ENCODE measurements at places on chromosomes 5 and 9. TPM values are rescaled to one million over a fixed set of nuclear protein-coding genes. Genes with fewer than 3 reads are reported as not detected.

Gene ADAMTSL2
- not detected for total RNA-seq

Gene PCDHB4
- not detected for total RNA-seq

Gene TOR2A
- total RNA-seq: 26.8 TPM

Gene FOXD4L5
- 0.23 TPM for total RNA-seq

Gene CCDC183
- 0.91 TPM for total RNA-seq

Gene PCDHB7
- total RNA-seq: not detected

DNA sequence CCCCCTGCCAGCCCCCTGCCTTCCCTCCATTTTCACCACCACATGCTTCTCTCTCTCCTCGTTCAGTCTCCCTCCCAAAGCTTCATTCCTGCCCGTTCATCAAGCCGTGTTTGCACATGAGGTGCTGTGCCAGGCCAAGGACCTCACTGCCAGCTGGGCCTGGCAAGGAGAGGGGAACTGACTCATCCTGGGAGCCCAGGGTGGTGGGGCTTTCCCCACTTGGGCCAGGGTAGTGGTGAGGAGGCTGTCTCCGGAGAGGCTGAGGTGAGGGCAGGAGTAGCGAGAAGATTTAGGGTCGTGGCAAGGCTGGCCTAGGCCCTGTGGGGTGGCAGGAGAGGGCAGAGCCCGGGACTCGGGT is 30.4 kb upstream of the NOTCH1 start:
- no peak for DNase-seq
- H3K27ac ChIP-seq: peak overlapping the region; percentile 6
- peaks cover 17% of the 10 kb centered on the region for H3K4me1 ChIP-seq
- no peaks in the 10 kb centered on the region for H3K36me3 ChIP-seq

DNA sequence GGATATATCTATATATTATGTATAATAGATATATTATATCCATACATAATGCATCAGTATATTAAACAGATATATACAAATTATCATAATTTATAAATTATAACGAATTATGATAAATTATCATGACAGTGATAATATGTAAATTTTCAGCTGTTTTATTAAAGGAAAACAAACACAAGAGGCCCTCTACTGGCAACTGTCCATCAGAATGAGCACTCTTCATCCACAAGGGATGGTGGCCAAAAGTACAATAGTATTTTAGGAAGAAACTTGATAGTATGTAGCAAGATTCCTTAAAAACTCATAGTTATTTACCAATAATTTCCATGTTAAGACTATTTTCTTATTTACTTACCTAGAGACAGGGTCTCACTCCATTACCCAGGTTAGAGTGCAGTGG is 113.3 kb upstream of the LPAR1 start:
- no peak for DNase-seq
- H3K4me3 ChIP-seq: no peak overlapping the region
- no peaks in the 10 kb centered on the region for H3K4me1 ChIP-seq
- no peaks in the 10 kb centered on the region for H3K27me3 ChIP-seq

DNA sequence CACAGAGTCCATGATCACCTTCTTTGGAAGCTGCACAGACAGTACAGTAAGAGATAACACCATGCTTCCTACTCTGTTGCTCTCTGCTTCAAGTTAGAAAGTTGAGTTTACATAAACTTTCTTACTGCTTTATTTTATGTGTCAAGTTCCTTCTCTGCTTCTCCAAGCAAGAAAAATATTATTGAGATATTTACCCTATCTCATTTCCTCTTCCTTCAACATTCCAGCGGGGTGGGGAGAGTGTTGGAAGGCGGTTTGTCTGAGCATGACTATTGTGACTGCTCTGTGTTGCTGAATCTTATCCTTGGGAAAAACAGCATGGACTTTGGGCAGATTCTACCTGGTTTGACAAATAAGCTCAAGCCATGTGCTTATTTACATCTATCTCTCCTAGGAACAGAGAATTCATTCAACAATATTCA is 66.9 kb upstream of the EPB41L4A start:
- H3K27me3 ChIP-seq: peaks cover 2% of the 10 kb centered on the region
- no peaks in the 10 kb centered on the region for H3K4me1 ChIP-seq
- no peaks in the 10 kb centered on the region for H3K36me3 ChIP-seq
- no peak for DNase-seq
- no peak overlapping the region for H3K27ac ChIP-seq

DNA sequence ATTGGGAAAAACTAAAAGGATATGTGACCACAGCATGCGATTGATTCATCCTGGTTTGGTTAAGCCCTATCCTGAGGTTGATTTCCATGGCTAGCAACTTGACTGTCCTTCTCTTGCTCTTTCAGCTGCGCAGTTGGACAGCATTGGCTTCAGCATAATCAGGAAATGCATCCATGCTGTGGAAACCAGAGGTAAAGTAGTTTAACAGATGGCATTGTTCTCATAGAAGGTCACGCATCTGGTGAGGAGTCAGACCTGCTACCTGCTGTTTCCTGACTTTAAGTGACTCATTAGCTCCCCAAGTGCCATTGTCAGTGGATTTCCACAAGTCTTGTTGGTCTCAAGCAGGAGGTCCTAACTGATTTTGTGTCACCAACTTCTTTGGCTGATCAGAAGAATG is 266.9 kb downstream of the ARHGAP26 start:
- peaks cover 29% of the 10 kb centered on the region for H3K4me1 ChIP-seq
- no peak overlapping the region for H3K4me3 ChIP-seq
- H3K27me3 ChIP-seq: no peaks in the 10 kb centered on the region
- DNase-seq: no peak
- H3K36me3 ChIP-seq: peaks cover 34% of the 10 kb centered on the region

DNA sequence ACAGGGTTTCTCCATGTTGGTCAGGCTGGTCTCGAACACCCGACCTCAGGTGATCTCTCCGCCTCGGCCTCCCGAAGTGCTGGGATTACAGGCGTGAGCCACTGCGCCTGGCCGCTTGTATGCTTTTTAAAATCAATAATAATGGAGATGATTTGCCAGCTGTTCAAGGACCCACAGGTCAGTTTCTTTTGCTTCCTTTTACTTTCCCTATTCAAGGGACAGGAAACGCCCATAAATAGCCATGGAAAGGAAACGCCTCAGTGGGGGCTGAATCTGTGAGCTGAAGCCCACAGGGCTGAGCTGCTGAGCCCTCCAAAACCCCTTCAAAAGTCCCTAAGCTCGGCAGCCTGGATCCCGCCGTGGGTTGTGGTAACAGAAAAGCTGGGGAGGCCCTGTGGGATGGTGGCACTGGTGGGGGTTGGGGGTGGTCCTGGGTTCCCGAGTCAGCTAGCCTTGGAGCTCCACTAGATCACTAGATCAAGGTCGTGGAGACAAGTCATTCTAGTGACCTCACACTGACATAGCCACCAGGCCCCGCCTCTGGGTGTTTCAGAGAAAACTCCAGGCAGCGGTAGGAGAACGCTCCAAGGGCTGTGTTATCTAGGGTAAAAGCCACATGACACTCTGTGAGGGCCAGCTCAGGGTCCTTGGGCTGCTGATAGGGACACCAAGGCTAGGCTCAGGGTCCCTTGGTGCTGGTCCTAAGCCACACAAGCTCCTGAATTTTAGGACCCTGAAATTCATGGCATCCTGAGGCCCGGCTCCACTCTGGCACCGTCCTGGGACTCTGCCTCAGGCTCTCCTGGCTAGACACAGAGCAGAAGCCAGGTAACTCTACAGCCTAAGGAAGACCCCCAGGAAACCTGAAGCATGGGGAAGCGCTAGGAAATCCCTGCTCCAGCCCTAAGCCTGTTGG is 18.0 kb upstream of the DUSP1 start:
- no peak overlapping the region for H3K4me3 ChIP-seq
- no peaks in the 10 kb centered on the region for H3K4me1 ChIP-seq
- no peaks in the 10 kb centered on the region for H3K36me3 ChIP-seq
- H3K27me3 ChIP-seq: no peaks in the 10 kb centered on the region
- H3K27ac ChIP-seq: no peak overlapping the region
- no peak for DNase-seq

DNA sequence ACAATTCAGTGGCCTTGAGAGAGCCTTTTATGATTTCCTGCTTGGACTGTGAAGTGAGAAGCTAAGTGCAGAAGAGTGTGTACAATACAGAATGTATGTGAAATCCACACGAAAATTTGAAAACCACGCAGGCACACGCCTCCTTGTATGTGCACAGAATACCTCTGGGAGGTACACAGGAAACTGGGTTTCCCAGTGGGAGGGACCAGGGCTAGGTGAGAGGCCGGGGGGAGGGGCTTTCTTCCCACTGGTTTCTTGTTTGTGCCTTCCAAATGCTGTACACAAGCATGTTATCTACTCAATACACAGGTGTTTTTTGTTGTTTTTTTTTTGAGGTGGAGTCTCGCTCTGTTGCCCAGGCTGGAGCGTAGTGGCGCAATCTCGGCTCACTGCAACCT is 16.1 kb downstream of the C9orf50 start:
- DNase-seq: no peak
- H3K36me3 ChIP-seq: no peaks in the 10 kb centered on the region
- H3K4me3 ChIP-seq: no peak overlapping the region
- no peaks in the 10 kb centered on the region for H3K27me3 ChIP-seq
- H3K27ac ChIP-seq: peak overlapping the region; percentile 66
- H3K4me1 ChIP-seq: peaks cover 52% of the 10 kb centered on the region

GRCh38 chr5:113027431-113027830 is 50.8 kb downstream of the DCP2 start:
- H3K4me3 ChIP-seq: no peak overlapping the region
- peaks cover 15% of the 10 kb centered on the region for H3K4me1 ChIP-seq
- peaks cover 27% of the 10 kb centered on the region for H3K36me3 ChIP-seq
- H3K27ac ChIP-seq: no peak overlapping the region

- no peak overlapping the region for H3K27ac ChIP-seq
- no peak for DNase-seq
- no peaks in the 10 kb centered on the region for H3K27me3 ChIP-seq
- no peak overlapping the region for H3K4me3 ChIP-seq
- H3K36me3 ChIP-seq: peaks cover 21% of the 10 kb centered on the region
These were observed 76.2 kb downstream of the SLF1 start for GRCh38 chr5:94694671-94695070.

- no peak overlapping the region for H3K27ac ChIP-seq
- H3K36me3 ChIP-seq: no peaks in the 10 kb centered on the region
- H3K27me3 ChIP-seq: no peaks in the 10 kb centered on the region
- DNase-seq: no peak
These were observed 595.2 kb upstream of the ARRDC3 start for GRCh38 chr5:91978221-91978882.

DNA sequence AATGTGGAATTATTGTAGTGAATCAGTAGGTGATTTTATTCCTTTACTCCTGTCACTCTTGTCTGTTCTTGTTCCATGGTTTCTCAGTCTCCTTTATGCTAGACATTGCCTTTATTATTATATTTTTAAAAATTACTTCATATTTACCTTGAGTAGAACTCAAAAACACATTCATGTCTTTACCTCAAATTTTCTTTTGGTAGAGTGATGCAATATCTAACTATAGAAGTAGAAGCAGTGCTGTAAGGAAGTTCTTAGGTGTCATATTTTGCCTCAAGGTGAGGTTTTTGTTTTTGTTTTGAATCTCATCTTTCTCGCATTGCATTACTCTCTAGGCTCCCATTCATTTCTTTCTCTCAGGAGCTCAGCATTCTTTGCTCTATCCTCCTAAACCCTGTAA is 12.2 kb downstream of the IPO11 start:
- no peak overlapping the region for H3K27ac ChIP-seq
- peaks cover 2% of the 10 kb centered on the region for H3K4me1 ChIP-seq
- H3K27me3 ChIP-seq: no peaks in the 10 kb centered on the region
- H3K36me3 ChIP-seq: peaks cover 7% of the 10 kb centered on the region

DNA sequence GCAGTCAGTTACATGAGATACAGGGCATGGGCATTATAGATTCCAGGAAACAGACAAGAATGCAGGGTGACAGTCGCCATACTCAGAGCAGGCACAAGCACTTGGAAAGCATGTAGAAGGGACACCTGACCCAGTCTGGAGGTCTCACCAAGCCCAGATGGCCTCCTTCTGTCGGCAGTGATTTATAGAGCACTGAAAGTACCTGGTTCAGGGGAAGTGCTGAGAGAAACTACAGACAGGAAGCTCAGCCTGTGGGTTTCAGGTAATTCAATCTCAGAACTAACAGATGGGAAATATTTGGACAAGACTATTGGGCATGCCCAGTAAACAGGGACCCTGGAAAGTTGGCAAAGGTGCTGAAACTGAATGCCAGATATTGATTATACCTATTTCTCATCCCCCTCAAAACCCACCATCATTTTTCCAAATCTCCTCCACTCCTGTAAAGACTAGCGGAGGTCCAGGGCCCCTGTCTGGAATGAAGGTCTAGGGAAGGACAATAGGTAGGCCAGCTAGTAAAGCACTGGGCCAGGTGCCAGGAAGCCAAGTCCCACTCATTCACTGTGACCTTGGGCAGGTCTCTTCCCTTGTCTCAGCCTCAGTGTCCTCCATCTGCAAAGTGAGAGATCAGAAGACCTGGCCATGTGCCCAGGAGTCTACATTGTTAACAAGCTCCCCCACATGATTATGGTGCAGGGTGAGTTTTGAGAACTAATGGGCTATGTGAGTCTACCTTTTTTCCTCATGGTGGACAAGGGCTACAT is 26.9 kb downstream of the KLHL3 start:
- H3K4me1 ChIP-seq: no peaks in the 10 kb centered on the region
- H3K27me3 ChIP-seq: no peaks in the 10 kb centered on the region
- H3K4me3 ChIP-seq: no peak overlapping the region
- H3K36me3 ChIP-seq: peaks cover 6% of the 10 kb centered on the region

DNA sequence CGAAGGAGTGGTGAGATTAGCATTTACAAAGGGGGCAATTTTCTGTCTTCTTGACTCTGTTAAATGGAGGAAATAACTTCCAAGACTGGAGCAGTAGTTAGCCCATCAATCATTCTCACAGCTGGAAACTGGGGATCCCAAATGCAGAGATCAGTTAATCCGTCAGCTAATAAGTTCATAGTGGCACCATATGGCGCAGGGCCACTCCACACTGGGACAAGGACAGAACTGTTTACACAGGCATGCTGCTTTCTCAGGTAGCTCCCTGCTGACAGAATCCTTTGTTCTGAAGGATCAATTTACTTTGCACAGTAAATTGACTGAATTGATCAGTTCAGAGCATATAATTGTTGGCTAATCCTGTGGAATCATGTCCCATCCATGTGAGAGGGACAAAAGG is 395.7 kb downstream of the TMEM161B start:
- H3K27me3 ChIP-seq: no peaks in the 10 kb centered on the region
- H3K4me1 ChIP-seq: no peaks in the 10 kb centered on the region
- H3K27ac ChIP-seq: no peak overlapping the region
- H3K4me3 ChIP-seq: no peak overlapping the region

GRCh38 chr5:151967865-151968264 is 43.2 kb upstream of the GLRA1 start:
- H3K4me1 ChIP-seq: no peaks in the 10 kb centered on the region
- no peak overlapping the region for H3K27ac ChIP-seq
- H3K27me3 ChIP-seq: no peaks in the 10 kb centered on the region
- no peaks in the 10 kb centered on the region for H3K36me3 ChIP-seq

- no peaks in the 10 kb centered on the region for H3K36me3 ChIP-seq
- no peak overlapping the region for H3K27ac ChIP-seq
- H3K27me3 ChIP-seq: peaks cover 27% of the 10 kb centered on the region
- no peak overlapping the region for H3K4me3 ChIP-seq
These were observed 138.0 kb downstream of the NUDT12 start for GRCh38 chr5:103424453-103425205.
